GM18507 (cell line): ENCODE measurements at places on chromosomes 6 and 20.

- DNase-seq: no peak
These were observed 16.1 kb upstream of the RIN2 start for GRCh38 chr20:19741924-19742323.

DNA sequence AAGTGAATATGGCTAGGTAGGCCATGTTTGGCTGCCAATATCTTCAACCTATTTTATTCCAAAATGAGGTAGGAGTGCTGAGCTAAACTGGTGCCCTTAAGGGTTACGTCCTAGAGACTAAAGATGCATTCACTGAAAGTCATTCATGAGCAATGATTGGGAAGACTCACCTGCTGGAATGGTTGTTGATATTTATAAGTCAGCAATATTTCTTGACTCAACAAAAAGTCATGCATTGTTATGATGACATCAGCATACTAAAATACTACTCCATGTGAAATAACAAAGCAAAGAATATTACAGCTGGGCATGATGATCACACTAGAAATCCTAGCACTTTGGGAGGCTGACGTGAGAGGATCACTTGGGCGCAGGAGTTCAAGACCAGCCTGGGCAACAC, 17.6 kb upstream of the NUP153 start:
- no peak for DNase-seq

DNA sequence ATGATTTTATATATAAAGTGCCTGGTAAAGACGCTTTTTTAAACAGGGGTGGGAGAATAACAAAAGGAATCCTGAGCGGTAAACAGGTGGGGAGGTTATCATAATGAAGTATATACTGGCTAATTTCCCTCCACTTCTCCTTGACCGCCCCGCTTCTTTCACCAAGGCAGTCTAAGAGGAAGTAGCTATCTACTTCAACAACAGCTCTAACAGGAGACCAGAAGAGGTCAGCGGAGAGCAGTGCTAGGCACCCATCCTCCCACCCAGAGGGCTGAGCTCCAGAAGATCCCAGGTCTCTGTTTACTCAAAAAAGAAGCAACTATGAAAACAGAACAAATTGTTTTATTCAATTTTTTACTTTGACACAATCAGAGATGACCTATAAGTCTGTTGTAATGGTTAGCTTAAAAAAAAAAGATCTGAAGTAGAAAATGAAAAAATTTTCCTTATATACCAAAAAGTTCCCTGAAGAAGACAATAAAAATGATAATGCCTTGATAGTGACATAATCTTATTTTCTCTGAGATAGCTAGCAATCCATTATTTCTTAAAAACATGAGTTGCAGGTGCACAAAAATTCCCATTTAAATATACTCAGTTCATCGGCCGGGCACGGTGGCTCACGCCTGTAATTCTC, 141.1 kb downstream of the PDSS2 start:
- peak; percentile 32 for DNase-seq

DNA sequence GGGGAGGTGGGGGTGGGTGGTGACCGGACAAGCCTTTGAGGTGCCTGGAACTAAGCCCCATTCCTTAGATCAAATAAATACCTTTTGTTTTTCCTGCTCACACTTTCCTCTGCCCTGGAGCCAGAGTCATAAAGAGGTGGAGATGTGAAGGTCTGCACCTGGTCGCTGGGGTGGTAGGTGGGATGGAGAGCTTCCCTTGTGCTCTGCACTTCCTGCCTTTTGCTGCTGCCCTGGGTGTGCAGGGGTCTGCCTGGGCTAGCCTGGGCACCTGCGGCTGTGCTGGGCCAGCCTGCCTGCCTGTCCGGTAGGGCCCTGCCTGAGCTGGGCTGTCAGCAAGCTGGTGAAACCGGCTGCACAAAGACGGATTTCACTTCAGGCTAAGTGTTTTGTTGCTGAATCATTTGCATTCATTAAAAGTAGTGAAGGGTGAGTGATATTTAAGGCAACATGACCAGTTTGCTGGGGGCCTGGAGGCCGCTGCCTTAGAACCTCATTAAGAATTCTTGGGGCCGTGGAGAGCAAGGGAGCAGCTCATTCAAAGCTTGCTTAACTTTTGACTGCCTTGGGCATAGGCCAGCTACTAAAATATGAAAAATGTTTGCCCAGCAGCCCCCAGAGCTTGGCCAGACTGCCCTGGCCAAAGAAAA, 20.5 kb downstream of the PTK7 start:
- DNase-seq: no peak

- no peak for DNase-seq
These were observed 32.7 kb upstream of the FAM83B start for GRCh38 chr6:54813892-54814291.
